ENCODE measurements at places on chromosomes 16 and 17. TPM values are rescaled to one million over a fixed set of nuclear protein-coding genes. Genes with fewer than 3 reads are reported as not detected.

- no peak for DNase-seq
Measured at GRCh38 chr16:79250502-79251098, 349.9 kb downstream of the MAF start.

GRCh38 chr17:41171886-41172285, 3.9 kb upstream of the KRTAP4-3 start:
- no peak for DNase-seq

DNA sequence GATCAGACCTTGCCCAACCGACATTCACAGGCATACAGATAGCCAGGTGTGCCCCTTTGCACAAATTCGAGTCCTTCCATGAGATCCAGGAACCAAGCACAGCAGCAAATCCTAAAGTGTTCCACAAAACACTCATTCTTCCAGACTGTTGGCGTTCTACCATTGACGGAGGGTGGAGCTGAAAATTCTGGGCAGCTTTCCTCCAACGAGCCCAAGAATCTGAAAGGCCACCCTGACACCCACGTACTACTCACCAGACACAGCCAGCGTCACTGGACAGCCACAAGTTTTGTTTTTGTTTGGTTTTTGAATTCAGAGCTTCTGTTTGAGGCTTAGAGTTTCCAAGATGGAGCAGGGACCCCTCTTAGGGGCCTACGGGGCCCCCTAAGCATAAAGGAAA, 83.8 kb downstream of the PMP22 start:
- DNase-seq = no peak

- DNase-seq = no peak
Measured at GRCh38 chr16:11546608-11547061, 40.1 kb downstream of the LITAF start.

DNA sequence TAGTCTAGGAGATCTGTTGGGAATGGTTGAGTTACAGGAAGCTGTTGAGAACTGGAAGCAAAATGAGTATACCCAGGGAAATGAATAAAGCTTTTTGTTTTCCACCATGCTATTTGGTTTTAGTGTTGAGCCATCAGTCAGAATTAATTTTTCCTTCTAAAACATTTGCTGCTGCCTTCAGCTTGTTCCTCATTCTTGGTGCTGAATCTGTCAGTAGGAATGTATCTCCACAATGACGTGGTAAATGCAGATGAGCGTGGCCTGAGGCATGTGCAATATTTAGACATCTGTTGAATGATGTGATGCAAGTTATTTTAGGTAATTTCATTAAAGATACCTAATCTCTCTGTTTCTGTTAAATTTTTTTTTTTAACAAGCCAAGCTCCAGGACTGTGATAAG, 10.9 kb downstream of the HAPSTR1 start:
- DNase-seq = no peak

DNA sequence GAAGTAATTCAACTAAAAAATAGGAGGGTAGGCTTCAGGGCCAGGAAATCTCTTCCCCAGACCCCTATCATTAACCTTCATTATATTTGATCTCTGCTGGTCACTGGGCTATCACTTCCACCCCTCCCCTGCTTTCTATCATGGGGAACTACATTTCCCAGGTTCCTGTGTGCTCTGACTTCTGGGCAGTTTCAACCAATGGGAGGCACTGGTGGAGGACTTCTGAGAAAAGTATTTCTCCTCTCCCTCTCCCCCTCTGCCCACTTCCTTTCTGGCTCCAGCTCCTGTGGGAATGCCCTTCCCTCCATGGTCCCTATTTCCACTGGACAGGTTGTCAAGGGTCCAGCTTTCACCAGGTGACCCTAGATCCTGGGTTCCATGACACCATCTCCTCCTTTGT, 364.4 kb downstream of the C16orf95 start:
- DNase-seq = no peak

- DNase-seq = no peak
Measured at GRCh38 chr16:27867122-27868110, 196.1 kb downstream of the GSG1L start.

DNA sequence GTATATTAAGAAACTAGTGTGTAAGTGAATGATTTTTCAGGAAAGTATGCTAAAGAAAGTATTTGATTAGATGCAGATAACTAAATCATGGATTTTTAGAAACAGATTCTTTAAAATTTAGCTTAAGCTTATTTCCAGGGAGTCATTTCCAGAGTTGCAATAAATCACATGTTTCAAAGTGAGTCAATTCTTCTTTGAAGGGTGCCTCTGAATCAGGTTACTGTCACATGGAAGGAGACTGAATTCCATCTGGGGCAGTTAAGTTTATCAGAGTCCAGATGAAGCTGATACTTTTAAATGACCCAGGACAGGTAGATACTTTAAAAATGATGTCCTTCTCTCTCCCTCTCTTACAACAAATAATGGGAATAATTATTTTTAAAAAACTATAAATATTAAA, 5.0 kb downstream of the MFSD11 start:
- no peak for DNase-seq

GRCh38 chr16:86225905-86226371, 284.4 kb upstream of the FOXF1 start:
- no peak for DNase-seq

GRCh38 chr17:39969375-39969774, 6.6 kb downstream of the GSDMA start:
- no peak for DNase-seq

- no peak for DNase-seq
Measured at GRCh38 chr17:80486692-80487091, 10.3 kb upstream of the NPTX1 start.

DNA sequence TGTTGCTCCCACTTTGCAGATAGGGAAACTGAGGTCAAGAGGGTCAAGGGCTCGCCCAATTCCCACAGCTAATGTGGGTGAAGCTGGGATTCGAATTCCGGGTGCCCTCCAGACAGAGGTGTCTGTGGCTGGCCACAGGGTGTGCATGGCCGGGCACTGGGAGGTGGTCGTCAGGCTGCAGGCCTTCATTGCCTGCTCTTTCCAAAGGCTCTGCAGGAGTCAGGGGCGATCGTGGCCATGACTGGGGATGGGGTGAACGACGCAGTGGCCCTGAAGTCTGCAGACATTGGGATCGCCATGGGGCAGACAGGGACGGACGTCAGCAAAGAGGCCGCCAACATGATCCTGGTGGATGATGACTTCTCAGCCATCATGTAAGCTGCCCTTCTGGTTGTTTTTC, 49.8 kb downstream of the MEAK7 start:
- no peak for DNase-seq

DNA sequence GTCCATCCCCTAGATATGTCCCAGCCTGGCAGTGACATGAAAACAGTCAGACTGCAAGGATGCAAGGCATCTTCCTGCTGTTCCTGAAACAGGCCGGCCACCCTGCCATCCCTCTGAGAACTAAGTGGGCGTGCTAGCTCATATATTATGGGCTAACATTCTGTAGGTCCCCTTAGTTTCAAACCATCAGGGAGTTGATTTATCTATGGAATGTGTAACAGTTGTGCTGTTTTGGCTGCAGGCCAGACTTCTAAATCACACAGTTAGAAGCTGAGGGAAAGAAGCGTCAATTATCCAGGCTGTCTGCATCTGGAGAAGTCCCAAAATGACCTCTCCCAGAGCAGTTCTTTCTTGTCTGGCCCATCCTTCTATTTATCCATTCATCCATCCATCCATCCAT, 102.7 kb upstream of the DNAH9 start:
- no peak for DNase-seq

Gene C17orf107
- total RNA-seq = 1.9 TPM

Gene ARMC5
- total RNA-seq = 8.8 TPM

Gene NUDT16L1
- total RNA-seq = 16.8 TPM

Gene GAST
- total RNA-seq = not detected

Gene TBC1D3B
- total RNA-seq = not detected

Gene PRAC1
- not detected for total RNA-seq

Gene PLLP
- 8.6 TPM for total RNA-seq

Gene KRT27
- total RNA-seq = not detected

All from thoracic aorta (tissue), 2 donors.